Stimulated activated CD8-positive, alpha-beta memory T cell treated with anti-CD3 and anti-CD28 coated beads, Interleukin-4, amount 100 ng/mL, for 1 hour (primary cell): ENCODE measurements at places on chromosomes 5 and 9.

- DNase-seq: no peak
Measured at GRCh38 chr5:45093377-45093776, 284.6 kb downstream of the MRPS30 start.

- DNase-seq: peak; percentile 8
Measured at GRCh38 chr9:9942764-9943424, 669.9 kb downstream of the PTPRD start.

GRCh38 chr9:1726993-1727759 is 288.0 kb upstream of the SMARCA2 start:
- DNase-seq: no peak

- DNase-seq: no peak
Measured at GRCh38 chr9:27835286-27835685, 262.0 kb upstream of the C9orf72 start.

GRCh38 chr9:92298036-92298435 is 4.5 kb upstream of the IARS1 start:
- DNase-seq: no peak

DNA sequence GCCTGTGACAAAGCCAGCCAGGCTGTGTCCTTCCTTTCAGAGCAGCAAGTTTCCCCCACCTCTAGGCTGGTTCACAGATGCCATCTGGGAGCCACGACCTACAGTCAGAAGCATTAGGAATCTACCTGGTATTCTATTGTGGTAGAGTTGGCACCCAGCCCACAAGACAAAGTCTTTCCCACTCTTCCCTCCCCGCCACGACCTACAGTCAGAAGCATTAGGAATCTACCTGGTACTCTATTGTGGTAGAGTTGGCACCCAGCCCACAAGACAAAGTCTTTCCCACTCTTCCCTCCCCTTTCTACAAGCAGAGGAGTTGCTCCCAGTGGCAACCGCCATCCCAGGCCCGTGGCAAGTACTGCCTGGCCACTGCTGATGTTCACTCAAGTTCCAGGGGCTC is 157.8 kb upstream of the TNC start:
- no peak for DNase-seq

DNA sequence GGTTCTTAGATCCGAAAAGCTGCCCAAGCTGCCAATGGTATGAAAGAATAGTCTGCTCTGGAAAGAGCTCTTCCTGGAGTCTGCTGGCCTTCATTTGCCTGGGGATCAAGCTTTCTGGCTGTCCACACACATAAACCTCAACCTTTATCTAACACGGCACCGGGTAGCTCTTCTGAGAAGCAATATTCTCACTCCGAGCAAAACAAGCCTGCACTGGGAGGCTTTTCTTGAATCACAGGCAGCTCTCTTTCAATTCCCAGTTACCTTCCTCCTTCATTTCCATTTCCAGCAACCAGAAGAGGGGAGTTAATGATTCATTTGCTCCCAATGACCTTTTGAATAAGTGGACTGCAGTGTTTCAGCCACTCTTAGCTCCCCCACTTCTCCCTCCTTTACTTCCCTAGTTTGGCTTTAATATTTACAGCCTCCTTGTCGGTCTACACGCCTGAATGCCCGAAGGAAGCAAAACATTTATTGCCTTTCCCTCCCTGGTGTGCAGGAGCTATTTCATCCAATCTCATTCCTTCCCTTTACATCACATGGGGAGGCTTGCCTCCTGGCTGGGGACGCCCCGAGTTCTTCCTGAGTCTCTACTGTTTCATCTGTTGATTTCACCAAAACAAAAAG is 187.1 kb downstream of the ARHGEF28 start:
- DNase-seq: no peak

DNA sequence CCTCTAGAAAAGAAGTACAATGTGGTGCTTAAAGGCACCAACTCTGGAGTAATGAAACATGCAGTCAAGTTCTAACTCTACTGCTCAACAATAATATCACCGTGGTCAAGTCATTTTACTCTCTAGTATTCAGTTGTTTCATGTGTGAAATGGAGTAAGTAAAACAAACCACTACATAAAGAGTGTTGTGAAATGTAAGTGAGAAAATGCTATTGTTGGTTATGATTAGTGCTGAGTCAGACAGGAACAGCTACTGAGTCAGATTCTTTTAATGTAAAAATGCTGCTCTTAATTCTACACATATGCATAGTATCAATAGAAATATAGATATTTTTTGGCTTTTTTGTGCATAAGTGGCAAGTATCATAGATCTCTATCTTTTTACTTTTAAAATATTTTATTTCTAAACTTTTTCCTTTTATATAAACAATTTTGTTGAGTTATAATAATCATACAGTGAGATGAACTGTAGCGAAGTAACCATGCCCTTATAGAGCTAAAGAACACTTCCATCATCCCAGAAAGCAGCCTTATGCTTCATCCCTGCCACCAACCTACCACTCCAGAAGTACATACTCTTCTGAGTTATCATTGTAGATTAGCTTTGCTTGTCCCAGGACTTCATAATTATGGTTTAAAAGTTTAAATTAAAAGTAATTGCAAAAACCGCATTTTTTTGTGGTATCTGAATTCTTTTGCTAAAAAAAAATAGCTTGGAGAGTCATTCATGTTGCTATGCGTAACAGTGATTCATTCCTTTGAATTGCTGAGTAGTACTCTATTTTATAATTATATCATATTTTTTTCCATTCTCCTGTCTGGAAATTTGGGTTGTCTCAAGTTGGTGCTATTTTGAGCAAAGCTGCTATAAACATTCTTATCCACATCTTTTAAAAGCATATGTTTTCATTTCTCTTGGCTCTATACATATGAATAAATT is 548.2 kb upstream of the CLINT1 start:
- no peak for DNase-seq

DNA sequence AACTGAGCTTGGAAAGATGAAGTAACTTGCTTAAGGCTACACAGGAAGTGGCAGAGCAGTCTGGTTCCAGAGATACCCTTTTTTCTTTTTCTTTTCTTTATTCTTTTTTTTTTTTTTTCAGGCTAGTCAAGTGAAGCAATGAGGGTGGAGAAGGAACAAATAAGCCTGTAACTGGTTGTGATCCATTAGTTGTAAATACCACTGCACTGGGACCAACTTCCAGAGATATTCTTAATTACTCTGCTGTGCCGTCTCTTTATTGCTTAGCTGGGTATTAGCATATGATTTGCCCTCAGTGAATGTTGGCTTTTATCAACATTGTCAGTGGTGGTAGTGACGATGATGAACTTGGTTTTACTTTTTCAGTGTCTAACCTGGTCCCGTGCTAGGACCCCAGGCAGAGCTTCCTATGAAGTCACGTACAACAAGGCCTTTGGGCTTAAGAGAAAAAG is 26.7 kb downstream of the LNPEP start:
- no peak for DNase-seq

GRCh38 chr9:101711330-101711941 is 27.0 kb downstream of the GRIN3A start:
- no peak for DNase-seq

DNA sequence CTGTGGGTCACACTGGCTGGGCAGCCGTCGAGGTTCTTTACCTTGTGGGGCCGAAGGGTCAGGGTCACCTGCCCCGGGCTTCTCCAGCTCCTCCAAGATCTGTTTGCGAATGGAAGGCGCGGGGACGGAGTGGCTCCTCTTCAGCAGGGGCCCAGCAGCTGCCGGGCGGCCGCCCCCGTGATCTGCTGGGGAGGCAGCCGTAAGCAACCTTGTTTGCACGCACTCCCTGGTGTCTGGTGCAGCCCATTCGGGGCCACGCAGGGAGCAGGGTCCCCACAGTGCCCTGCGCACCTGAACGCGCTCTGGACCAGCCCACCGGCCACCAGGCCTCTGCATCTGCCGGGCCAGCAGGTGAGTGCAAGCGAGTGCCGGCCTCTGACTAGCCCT is 34.9 kb downstream of the PNPLA7 start:
- no peak for DNase-seq

DNA sequence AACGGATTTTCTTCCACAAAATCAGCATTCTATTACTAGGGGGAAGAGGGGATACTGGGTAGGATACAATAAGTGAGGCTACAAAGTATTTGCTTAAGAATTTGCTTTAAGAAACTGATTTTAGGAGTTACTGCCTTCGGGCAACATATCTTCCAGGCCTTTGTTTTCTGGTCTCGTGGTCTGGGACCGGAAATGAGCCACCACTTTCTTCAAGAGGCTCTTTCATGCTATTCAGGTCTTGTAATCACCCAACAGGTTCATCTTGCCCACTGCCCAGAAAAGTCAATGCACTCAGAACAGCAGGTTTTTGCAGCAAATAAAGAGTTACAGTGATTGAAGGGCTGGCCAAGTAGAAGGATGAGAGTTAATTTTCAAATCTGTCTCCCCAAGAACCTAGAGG is 6.6 kb upstream of the AOPEP start:
- DNase-seq: no peak

DNA sequence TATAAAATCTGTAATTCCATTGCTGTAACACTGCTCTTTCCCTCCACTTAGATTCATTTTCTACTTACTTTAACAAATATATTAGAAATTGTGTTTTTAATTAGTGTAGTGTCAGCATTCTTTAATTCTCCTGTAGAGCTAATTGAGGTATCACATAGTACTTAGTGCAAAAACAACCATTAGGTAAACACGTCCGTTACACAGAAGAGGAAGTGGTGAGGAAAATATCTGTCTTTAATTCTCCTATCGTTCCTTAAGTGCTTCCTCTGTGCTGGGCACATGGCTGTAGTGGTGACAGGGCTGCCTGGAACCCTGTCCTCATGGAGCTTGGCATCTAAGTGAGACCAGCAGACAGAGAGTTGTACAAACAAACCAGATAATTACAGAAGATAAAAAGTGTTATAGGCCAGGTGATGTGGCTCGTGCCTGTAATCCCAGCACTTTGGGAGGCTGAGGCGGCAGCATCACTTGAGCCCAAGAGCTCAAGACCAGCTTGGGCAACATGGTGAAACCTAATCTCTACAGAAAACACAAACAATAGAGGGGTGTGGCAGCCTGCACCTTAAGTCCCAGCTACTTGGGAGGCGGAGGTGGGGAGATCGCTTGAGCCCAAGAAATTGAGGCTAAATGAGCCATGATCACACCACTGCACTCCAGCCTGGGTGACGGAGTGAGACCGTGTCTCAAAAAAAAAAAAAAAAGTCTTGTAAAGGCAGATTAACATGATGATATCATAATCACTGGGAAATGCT is 36.4 kb downstream of the PARP8 start:
- no peak for DNase-seq

GRCh38 chr5:99928490-99928889 is 606.7 kb upstream of the FAM174A start:
- no peak for DNase-seq

DNA sequence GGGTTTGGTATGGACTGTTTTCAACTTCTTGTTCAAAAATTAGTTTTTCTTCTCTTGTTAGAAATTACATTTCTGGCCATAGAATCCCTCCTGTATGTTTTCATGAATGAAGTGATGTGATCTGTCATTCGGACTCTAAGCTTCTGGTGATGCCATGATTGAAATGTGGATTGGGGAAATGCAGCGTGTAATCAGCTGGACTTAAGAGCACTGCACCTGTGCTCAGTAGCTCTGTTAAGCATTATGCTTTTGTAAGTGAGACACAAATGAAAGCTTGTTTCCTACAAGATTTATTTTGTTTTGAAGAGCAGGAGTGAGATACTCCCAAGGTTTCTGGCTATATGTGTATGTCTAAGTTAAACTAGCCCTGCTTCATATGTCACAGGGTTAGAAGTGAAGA is 24.0 kb upstream of the FAM120AOS start:
- DNase-seq: no peak

GRCh38 chr5:171307789-171308452 is 1.1 kb upstream of the TLX3 start:
- DNase-seq: no peak

- DNase-seq: no peak
Measured at GRCh38 chr9:134283111-134283515, 43.1 kb upstream of the RXRA start.

GRCh38 chr5:26535215-26535614 is 503.2 kb downstream of the CDH9 start:
- DNase-seq: no peak

DNA sequence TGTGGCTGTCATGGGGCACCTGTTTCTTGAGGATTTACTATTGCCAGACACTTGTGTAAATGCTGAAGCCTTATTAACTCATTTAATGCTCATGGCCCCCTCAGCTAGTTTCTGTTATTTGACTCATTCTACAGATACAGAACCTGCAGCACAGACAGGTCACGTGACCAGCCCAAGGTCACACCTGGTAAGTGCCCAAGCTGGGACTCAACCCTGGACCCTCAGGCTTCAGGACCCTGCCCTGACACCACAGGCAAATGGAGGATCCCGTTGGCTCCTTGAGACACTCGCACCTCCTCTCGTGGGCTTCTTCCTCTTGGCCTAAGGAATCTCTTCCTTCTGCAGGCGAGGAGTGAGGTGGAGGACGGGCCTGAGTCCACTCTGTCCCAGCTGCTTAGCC is 10.6 kb upstream of the NEURL1B start:
- DNase-seq: no peak

DNA sequence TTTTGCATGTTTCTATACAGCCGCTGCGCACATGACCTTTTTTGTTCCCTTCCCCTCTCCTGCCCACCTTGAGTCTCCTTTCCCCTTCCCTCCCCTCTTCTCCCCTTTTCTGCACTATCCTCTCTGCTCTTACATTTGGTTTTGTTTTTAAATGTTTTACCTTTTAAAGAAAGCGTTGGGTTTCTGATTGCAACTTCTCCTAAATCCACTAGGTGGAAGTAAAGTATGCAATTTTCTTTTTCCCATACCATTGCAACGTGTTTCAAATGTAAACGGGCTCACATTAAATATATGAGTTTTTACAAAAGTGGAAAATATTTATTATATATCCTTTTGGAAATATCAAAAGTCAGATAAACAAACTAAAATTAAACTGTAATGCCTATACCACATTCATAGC is 500.9 kb downstream of the DIRAS2 start:
- DNase-seq: no peak

GRCh38 chr9:3608011-3608410 is 82.2 kb upstream of the RFX3 start:
- DNase-seq: no peak

DNA sequence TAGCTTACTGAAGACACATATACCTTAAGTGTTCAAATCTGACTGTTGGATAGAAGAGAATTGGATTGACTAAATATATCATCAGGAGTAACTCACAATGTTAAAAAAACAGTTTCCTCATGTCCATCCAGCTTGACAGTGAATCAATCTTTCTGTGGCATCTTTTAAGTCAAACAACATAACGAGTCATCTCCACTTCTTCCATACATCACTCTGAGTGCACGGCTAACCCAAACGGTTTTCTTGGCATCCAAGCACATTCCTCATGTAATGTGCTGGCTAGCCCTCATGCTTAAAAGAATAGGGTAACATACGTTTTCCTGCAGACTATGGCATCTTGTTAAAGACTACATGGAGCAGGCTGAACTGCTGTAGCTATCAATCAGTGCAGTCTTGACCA is 291.5 kb upstream of the TRPC7 start:
- DNase-seq: no peak

DNA sequence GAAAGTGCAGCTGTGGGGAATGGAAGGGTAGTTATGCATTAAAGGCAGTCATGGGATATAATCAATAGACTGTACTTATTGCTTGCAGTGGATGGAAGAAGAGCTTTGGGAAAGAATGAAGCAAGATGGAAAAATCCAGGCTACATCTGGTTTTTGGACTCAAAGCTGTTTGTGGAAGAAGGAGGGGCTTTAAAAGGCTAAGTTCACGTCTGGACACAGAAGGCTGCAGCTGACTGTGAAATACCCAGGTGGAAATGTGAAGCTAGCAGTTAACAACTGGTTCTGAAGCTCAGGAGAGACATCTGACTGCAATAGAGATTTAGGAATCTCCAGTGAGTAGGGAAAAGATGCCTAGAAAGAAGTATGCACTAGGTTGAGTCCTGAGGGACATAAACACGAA is 43.2 kb upstream of the TIMD4 start:
- no peak for DNase-seq
